ENCODE measurements at places on chromosomes 2 and 18.

- peak; percentile 66 for DNase-seq
Observed at GRCh38 chr2:69911985-69912563, 2.8 kb upstream of the MXD1 start.

GRCh38 chr18:34649080-34649479 is 61.0 kb upstream of the DTNA start:
- DNase-seq: no peak

DNA sequence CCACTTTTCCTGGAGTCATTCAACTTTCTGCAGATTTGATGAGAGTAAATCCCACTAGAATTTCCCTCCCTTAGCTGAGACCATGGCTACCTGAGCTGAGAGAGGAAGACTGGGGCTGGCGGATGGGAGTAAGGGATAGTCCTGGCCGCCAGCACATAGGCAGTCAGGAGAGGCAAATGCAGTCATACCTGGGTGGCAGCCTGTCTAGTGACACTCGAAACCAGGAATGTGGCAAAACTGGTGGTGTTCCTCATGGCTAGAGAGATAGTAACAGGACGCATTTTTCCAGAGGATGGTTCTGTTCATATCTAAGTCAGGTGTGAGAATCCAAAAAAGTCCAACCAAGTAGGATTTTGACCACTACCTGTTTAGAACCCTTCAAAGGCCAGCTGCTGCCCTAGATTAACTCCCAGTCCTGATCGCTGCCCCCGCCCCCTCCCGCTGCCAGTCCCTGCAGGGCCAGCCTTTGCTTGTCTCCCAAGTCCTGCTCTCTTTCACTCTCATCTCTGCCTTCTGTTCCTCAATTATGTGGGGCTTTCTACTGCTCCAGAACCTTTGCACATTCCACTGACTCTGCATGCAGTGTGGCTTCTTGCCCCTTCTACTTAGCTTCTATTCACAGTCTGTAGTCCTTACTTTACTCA is 17.4 kb upstream of the SCG2 start:
- DNase-seq: peak; percentile 34

- peak; percentile 52 for DNase-seq
Observed at GRCh38 chr18:59067873-59068272, 71.8 kb upstream of the SEC11C start.

GRCh38 chr18:49249521-49249920 is 210.9 kb downstream of the DYM start:
- DNase-seq: peak; percentile 74

DNA sequence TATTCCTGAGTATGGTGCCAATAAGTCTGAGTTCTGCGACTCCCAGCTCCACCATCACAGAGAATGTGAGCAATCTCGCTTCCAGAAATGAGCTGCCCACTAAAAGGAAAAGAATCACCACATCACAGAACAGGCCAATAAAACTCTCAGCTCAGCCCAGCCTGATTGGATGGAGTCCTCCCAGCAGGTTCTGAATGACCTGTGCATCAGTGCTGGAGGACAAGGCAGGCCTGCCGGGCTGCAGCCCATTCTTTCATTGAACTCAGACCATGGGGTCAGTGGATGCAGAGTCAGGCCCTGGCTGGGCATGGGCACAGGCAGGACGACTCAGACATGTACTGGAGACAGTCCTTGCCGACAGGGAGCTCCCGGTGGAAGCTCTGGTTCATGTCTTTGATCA is 132.7 kb upstream of the REV1 start:
- DNase-seq: no peak

GRCh38 chr2:43745457-43745856 is 28.4 kb upstream of the DYNC2LI1 start:
- peak; percentile 83 for DNase-seq

- DNase-seq: no peak
Observed at GRCh38 chr2:196086517-196087368, 18.1 kb upstream of the DNAH7 start.

DNA sequence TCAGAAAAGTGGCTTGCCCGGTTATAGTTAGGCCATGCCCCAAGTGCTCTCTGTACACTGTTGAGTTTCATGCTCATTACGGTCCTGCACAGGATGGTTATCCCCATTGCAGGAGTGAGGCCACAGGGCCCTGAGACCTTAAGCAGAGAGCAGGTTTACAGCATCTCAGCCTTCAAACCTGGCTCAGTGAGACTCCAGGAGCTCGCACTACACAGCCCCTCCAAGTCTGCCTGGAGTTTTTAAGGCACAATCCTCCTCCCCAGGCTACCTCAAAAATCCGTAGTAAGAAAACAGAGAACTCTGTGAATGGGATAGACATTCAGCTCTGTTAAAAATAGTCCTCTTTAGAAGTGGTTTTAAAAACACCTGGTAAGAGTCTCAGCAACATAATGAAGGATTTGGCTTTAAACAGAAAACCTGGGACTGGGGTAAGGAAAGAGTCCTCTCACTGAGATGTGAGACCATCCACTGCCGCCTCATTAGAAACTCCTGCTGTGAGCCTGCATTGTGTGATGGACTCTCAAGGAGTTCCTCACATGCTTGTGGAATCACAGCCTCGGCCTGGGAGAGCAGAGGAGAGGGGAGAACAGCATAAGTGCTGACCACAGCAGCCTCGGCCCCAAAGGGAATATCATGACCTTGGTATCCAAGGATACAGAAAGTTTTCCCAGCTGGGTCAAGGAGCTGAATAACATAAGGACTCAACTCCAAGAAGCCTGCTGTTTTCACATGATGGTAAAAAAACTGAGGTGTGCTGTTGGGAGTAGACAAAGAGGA is 214.8 kb downstream of the ATAD2B start:
- DNase-seq: no peak

- no peak for DNase-seq
Observed at GRCh38 chr2:151119374-151119773, 142.3 kb downstream of the RBM43 start.

GRCh38 chr2:174176898-174177297 is 71.4 kb downstream of the OLA1 start:
- DNase-seq: peak; percentile 97

DNA sequence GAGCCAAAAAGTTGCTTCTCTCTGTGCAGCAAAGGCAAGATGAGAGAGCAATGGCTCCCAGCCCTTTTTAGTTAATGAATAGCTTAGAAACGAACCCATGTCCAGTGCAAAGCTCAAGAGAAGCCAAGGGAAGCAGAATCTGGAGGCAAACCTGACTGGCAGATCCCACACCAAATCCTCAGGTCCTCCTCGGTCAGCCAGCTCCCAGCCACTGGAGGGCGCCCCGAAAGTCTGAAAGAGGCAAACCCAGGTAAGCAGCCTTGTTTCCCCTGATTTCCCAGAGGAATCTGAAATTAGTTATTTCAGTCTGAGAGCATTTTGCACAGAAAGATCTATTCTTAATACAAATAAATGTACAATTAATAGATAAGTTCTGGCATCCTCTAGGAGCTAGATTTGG is 71.3 kb upstream of the PID1 start:
- DNase-seq: peak; percentile 39

DNA sequence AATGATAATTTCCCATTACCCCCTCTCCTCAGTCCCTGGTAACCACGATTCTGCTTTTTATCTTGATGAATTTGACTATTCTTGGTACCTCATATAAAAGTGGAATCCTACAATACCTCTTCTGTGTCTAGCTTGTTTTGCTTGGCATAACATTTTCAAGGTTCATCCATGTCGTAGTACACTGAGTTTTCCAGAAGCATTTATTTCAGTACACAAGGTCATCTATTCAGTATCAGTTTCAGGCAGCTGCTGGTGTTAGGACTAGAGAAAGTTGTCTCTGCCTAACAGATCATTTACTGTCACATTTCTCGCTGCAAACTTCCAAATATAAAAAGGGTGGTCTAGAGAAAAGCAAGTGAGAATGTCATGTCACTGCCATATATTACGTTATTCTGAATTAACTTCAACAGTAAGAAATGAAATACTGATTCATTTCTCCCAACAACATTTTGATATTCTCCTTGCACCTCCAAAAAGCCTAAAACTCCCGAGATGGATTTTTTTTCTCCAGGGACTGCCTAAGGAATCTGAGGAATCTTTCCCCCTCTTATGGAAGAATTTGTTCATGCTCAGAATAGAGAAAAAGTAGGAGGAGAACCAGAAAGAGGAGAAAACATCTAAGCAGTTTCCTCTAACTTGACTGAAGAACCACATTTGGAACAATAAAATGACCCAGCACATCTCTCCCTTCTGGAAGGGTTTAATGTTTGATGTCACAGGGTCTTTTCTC is 36.0 kb downstream of the CDK15 start:
- DNase-seq: no peak

- no peak for DNase-seq
Observed at GRCh38 chr2:101107241-101107640, 43.9 kb downstream of the TBC1D8 start.

- DNase-seq: no peak
Observed at GRCh38 chr2:9668687-9669345, 38.0 kb upstream of the YWHAQ start.

GRCh38 chr2:88517759-88518201 is 65.3 kb upstream of the FOXI3 start:
- no peak for DNase-seq

- DNase-seq: no peak
Observed at GRCh38 chr2:224194161-224194560, 155.1 kb upstream of the SERPINE2 start.

GRCh38 chr2:209907746-209908145 is 94.7 kb upstream of the RPE start:
- no peak for DNase-seq

DNA sequence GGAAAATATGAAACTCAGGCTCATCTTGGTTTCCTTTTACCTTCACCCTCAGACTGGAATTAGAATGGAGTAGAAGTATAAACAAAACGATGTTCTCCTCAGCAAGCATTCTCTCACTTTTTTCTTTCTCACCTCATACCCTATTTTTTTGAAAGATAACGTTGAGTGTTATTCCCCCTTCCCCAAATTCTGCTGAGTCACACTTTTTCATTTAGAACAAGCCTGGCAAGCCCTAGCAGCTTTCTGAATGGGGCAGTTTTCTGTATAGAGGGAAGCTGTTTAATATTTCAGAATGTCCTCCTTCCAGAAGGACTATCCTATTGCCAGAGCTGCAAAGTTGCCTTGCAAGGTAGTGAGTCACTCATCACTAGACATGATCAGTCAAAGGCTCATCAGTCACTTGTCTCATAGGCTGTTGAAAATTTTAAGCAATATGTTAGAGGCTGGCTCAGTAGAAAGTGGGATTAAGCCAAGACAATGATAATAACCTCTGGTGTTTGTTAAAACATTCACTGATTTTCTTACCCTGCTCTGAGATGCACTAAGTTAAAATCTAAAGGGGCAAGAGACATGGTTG is 416.1 kb downstream of the RNF144A start:
- no peak for DNase-seq

GRCh38 chr2:190050001-190050400 is 12.5 kb downstream of the MSTN start:
- DNase-seq: no peak

DNA sequence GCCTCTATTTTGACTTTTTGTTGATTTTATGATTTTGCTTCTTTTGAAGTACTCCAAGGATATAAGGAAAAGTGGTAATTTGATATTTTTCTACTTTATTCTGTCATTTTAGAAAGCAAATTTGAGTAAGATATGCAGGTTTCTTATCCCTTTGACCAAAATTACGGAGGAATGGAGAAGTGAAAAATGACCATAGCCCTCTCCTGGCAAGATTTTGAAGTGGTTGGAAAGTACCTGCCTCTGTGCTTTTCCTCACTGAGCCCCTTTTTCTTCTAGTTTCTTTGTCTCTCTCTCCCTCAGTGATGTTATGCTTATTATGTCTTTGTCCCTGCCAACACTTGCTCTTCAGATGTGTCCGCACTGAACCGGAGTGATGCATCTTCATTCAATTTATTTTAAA is 898.1 kb downstream of the EPHA4 start:
- DNase-seq: no peak

DNA sequence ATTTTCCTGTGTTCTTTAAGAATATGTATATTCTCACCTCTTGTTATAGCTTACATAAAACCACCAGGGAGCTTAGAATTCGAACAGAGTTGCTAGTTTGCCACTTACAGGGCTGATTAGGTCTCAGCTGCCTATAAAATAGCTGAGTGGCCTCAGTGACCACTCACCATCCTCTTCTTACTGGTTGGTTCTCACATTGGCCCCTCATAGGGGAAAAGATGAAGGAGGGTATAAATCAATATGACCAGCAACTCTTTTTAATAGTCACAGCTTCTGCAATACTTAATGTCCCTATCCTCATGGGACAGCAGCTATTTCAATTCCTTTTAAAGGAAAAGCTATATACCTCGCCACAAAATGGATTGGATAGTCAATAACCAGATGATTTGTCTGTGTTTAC is 199.4 kb upstream of the CDH20 start:
- no peak for DNase-seq

DNA sequence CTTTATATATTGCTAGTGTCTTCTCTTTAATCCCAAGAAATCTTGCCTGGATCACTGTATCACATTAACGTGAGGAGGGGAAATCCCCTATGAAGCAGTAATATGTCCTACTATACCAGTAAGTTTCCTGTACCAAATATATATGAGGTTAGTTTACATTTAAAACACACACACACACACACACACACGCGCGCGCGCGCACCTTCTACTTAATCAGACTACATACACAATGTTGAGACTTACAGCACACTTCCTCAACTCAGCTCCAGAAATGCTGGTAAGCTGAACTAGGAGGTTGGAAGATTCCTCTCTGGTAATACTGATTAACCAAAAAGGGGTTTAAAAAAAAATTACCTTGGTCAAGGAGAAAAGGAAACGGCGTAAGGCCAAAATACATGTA is 49.3 kb downstream of the USP34 start:
- no peak for DNase-seq

DNA sequence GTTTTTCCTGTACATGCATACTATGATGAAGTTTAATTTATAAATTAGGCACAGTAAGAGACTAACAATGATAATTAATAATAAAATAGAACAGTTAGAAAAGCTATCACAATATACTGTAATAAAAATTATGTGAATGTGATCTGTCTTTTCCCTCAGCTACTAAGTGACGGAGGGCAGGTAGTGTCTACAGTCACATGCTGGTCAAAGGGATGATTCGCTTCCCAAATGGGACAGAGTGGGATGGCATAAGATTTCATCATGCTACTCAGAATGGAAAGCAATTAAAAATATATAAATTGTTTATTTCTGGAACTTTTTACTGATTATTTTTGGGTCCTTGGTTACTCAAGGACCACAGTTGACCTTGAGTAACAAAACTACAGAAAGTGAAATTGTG is 71.5 kb downstream of the DAW1 start:
- no peak for DNase-seq

DNA sequence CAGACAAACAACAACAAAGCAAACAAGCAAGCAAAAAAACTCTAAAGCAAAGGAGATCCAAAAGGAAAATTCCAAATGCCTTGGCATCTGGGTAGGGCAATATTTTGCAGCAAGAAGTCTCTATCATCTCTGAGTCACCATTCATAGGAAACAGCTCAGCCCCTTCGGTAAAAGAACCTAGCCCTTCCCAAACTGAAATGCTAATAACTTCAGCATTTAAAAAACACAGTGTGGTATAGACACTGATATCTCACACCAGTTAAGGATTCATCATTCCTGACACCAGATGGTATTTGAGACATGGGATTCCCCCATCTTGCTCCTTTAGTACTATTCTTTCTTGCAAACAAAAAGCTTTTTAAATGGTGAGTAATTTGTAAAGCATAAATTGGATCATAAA is 491.8 kb downstream of the TXNL1 start:
- no peak for DNase-seq

- DNase-seq: no peak
Observed at GRCh38 chr2:84965192-84965516, 5.8 kb upstream of the KCMF1 start.
